Activated CD4-positive, CD25-positive, alpha-beta regulatory T cell (primary cell): ENCODE measurements at places on chromosomes 12 and 14.

GRCh38 chr14:49852301-49853157, at the start of gene NEMF:
Gene NEMF, minus strand, starts transcription at chr14:49852788. Its CDS starts 35 bp downstream, at chr14:49852753.
- peak; percentile 59 for DNase-seq

DNA sequence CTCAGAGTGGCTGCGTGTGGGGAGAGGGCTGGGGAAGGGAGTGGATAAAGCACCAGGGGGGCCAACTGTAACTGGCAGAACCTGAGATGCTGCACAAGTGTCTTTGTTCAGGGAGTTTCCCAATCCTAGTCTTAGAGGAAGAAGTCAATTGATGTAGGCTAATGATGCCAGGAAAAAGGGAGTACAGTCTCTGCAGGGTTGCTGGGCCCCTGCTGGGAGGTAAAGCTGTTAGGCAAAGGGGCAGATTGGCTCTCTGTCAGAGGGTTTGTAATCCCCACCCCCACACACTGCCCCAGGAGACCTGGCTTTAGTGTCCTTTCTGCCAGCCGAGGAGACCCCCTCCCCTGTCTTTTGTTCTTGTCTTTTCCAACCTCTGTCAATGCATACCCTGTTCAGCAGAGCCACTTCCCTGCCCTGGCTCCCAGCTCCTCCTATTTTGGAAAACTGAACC, 178.4 kb downstream of the KCNA5 start:
- no peak for DNase-seq

GRCh38 chr14:82694820-82695219, 1161.2 kb upstream of the SEL1L start:
- no peak for DNase-seq

DNA sequence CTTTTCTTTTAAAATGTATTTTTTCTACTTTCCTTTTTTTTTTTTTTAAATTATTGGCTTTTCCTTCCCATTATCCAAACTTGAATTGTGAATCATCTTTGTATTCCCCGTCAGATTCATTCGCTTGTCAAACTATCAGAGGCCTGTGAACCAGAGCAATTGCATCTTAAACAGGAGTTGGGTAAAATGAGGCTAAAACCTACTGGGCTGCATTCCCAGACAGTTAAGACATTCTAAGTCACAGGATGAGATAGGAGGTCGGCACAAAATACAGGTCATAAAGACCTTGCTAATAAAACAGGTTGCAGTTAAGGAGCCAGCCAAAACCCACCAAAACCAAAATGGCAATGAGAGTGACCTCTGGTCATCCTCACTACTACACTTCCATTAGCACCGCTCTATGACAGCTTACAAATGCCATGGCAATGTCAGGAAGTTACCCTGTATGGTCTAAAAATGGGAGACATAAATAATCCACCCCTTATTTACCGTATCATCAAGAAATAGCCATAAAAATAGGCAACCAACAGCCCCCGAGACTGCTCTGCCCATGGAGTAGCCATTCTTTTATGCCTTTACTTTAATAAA, 19.9 kb downstream of the FUT8 start:
- DNase-seq, result no peak

DNA sequence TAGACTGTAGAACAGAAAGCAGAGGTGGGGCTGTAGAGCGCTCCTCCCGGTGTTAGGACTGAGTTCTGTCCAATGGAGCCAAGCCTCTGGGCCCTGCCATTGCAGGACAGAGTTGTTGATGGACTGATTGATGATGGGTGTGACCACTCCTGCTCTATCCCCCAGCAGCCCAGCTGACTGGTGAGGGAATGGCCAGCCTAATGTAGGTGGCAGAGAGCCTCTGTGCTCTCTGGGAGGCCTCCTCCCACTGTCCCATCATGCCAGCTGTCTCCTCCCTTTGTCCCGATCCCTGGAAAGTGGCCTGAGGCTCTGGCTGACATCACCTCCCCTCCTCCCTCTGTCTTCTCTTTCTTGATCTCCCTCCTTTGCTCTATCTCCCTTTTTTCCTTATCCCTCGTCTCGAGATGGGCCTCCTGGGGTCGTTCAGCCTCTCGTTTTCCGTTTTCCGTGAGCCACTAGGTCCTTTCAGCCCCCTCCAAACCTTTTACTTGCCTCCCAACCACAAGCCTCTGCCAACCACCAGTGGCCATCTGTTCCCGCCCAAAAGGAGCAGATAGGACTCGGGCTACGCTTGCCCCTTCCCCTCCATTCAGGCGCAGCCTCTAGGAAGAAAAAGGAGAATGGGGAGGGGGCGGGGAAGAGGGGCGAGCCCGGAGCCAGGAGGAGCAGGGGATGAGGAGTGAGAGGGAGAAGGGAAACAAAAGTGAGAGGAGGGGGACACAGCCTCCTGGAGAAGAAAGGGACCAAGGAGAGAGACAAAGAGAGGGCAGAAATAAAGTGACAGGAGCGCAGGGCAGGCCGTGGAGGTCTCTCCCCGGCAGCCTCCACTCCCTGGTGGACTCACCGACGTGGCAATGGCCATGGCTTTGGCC, 572 bp downstream of the EFS start:
- no peak for DNase-seq

- DNase-seq, result no peak
Measured at GRCh38 chr14:58797010-58797429, 159.3 kb downstream of the DACT1 start.

GRCh38 chr12:124420996-124421674, 126.2 kb downstream of the RFLNA start:
- DNase-seq, result no peak

DNA sequence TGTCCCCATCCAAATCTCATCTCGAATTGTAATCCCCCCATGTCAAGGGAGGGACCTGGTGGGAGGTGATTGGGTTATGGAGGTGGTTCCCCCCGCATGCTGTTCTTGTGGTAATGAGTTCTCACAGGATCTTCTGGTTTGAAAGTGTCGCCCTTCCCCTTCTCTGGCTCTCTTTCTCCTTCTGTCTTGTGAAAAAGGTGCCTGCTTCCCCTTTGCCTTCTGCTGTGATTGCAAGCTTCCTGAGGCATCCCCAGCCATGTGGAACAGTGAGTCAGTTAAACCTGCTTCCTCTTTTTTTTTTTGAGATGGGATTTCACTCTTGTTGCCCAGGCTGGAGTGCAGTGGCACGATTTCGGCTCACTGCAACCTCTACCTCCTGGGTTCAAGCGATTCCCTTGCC, 104.0 kb downstream of the CCDC91 start:
- no peak for DNase-seq

GRCh38 chr14:98736701-98737338, 535.2 kb downstream of the BCL11B start:
- no peak for DNase-seq

GRCh38 chr12:8052679-8053078, 13.5 kb downstream of the C3AR1 start:
- no peak for DNase-seq

GRCh38 chr12:26636710-26637328, 196.2 kb downstream of the ITPR2 start:
- no peak for DNase-seq

DNA sequence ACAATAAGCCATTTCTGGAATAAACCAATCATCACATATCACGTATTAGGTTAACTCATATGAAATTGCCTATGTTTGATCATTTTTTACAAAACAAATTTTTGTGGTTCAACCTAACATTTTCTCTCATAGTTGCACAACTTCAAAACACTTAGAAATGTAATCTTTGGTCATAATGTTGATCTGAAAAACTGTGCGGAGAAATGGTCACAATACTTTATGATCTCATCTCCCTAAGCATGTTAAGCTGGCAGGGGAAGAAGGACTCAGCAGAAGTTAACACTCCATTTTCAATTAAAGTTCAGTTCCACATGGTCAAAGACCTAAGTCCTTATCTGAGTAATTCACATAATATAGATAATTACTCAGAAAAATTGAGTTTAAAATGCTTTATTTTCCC, 194.8 kb downstream of the CAPZA3 start:
- no peak for DNase-seq

- DNase-seq, result no peak
Measured at GRCh38 chr14:42921901-42922300, 1315.2 kb downstream of the LRFN5 start.

DNA sequence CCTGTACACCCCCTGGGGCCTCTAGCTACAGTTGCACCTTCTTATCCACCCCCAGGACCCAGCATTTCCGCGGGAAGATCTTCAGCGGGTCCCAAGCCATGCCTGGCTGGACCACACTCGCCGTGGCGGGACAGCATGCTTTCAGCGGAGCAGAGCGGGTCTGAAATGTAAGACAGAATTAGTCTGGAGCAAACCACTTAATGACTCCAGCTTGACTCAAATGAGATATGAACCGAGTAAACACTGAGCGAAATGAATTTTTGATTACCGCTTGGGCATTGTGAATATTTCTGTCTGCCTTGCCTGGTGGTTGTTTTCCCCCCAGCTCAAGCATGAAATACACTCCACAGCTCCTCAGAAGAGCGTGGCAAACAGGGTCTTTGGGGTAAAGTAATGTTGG, 60.8 kb downstream of the SLC24A4 start:
- no peak for DNase-seq

GRCh38 chr14:65019944-65020566, 33.4 kb downstream of the FNTB start:
- DNase-seq, result no peak

GRCh38 chr14:92987713-92988510, 65.0 kb downstream of the CHGA start:
- DNase-seq, result no peak

DNA sequence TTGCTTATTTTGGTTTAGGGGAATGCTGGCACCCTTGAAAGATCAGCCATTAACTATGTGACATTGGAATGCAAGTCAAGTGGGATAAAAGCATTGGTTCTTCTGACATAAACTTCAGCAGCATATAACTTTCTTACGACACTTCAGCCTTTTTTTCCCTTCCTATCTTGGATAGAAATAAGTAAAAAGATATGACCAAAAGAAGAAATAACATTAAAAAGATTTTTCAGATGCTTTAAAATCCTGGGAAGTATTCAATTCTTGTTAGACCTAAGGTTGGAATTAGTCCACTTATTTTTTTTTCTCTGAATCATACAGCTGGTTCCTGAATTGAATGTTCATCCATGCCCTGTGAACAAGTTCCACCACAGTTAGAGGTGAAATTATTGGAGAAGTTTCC, 85.6 kb upstream of the TSPAN8 start:
- DNase-seq, result no peak

GRCh38 chr12:111431772-111432171, 26.0 kb downstream of the SH2B3 start:
- no peak for DNase-seq

DNA sequence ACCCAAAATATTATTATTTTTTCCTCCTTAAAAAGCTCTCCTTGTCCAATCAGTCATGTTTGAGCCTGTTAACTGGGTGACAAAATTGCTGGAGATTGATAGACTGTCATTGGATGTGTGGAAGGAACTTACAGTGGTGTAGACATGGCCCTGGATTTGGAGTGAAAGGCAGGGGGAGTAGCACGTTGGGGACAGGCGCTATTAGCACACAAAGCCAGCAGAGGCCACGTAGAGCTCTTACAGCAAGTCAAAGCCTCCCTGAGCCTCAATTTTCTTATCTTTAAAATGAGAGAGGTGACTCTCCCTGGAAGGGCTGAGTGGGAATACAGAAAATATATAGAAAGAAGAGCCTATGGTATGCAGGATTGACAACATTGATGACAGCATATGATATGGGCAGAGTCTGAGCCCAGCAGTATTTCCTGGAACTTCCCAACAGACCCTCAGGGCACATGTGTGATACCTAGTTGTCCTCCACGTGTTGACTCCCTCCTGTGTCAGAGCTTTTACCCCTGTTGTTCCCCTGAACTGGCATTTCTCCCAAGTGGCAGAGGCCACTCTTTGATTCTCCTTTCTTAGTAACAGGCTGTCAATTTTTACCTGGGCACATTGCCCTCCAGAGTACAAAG, 504.9 kb downstream of the VRK1 start:
- DNase-seq, result no peak
